ELR (cell line): ENCODE measurements at places on chromosomes 5 and 9.
A peak's percentile ranks its signal among the peaks of the same experiment; 100 is the strongest.

DNA sequence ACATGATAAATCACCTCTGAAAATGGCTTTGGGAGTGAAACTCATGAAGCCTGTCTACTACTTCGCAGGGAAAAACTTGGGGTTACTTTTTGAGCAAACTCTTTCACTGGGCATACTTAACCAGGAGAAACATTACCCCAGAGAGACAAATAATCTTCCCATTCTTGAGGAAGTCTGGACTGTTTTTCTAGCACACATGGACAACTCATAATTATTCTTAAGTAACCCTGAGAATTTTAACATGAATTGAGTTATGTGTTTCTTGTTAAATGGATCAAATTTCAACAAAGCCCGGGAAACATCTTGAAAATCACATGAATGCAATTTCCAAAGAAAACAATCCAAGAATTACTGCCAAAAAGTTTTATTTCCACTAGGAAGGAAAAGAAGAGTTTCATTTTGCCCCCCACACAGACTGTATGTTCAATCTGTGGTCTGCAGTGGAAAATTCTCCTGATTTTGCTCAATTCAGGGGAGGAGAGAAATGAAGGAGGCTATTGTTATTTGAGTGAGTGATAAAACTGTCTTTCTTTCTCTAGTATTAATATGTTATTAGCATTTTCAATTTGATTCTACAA, 564.8 kb upstream of the CLINT1 start:
- DNase-seq, result no peak

DNA sequence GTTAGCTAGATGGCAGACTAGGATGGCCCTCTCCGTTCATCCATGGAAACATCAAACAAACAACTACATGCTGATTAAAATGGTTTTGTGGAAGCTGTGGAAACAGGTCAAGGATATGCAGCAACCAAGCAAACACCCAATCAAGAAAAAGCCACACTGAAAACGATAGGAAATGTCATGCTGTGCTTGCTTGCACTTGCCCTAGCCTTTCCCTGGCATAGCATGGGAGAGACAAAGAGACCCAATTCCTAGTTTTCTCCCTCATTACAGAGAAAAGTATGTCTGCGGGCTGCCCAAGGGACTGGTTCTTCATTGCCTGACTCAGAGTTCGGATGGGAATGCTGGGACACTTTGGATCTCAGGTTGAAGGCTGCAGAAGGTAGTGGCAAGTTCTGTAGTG, 98.7 kb downstream of the FANCC start:
- DNase-seq, result no peak

DNA sequence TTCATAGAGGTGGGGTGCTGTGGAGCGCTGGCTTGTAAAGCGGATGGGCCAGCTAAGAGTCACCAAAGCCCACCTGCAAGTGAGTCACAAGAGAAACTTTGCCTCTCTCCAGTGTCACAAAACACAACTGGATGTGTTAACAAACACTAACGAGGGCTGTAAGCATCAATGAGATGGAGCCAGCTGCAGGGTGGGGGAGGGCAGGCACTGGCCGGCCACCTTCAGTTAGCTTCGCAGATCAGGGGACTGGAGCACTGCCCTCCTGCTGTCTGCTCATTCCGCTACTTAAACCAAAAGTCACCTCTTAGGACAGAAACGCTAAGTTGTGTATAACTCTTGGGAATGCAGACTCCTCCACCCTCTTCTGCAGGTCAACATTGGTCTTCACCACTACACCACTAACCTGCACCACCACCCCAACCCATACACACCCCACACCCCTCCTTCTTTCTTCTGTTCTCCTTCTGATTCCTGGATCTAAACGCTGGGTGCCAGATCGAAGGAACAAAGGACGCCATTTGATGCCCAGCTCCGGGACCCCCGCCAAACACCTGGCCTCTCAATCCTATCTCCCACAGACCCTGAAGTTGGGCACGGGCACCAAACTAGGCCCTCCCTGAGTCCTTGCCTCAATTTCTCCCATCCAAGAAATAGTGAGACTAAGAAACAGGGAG, 2.1 kb downstream of the ARSI start:
- DNase-seq, result no peak

GRCh38 chr5:7244208-7244607, 151.7 kb upstream of the ADCY2 start:
- no peak for DNase-seq

DNA sequence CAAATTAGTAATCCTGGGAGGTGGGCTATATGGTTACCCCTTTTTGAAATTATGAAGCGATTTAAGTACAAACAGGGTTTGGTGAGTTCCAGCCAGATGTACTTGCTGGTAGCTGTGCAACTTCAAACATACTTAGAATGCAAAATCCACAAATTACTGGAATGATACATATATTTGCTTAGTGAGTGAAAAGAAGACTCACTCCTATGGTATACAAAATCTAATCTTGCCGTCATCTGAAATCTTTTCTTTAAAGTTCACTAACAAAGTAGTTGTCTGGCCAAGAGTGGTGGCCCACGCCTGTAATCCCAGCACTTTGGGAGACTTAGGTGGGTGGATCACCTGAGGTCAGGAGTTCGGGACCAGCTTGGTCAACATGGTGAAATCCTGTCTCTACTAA, 64.9 kb upstream of the TJP2 start:
- no peak for DNase-seq

DNA sequence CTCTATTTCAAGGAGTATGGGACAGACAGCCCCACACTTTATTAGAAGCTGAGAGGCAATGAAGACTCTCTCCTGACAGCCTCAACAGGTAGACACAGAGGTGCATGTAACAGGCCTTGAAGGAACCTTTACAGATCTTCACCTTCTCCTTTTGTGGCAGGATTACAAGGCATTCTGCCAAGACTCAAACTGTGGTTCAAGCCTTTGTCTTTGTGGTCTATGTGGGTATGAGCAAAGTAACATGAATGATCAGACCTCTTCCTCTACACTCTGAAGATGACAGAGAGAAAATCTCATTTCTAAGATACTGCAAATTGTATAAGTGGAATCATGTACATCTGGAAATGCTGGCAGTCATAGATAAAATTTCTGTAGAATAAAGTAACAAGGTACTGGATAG, 346.9 kb downstream of the CDH9 start:
- DNase-seq, result no peak

DNA sequence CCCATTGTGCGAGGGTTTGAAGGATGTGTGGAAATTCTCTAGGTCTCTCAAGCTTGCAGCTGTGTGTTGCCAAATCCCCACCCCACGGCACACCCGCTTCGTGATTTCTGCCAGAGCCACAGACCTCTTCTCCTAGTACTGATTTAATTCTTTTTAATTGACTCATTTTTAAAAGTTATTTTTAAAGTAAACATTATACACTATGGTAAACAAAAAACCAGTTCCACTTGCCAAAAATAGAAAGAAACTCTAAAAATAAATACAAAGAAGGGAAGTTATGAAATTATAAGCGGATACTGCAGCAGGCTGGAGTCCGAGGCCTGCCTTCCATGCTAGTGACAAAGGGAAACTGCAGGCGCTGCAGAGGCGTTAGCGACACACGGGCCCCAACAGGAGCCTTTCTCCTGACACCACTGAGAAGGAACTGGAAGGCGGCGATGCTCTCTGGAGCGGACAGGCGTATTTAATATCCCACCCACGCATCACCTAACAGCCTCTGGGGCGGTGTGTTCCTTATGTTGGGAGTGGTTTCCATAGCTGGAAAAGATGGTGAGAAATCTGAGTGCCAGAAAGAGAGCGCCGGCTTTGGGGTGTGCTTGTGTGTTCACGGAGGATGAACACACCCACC, 122.5 kb downstream of the COL23A1 start:
- peak; percentile 5 for DNase-seq

GRCh38 chr9:84413301-84413700, 72.7 kb upstream of the SLC28A3 start:
- DNase-seq, result no peak

- DNase-seq, result no peak
Observed at GRCh38 chr9:110604171-110604601, 24.6 kb upstream of the SVEP1 start.

DNA sequence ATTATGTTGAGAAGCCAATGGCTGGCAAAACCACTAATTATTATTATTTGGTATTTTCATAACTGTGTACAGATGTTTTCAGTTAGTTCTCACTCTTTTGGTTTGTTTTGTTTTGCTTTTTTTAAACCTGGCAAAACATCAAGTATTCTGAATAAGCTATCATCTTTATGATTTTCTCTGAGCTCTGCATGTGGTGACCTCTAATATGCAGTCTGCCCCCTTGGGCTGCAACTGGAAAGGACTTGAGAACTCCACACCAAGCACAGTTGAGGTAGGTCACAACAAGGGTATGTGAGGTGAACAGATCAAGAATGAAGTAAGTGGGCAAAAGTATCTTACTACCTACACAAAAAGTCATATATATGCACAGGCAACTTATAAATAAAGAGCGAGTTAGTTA, 202.2 kb downstream of the NFIB start:
- no peak for DNase-seq
